Daoy (cell line): ENCODE measurements at places on chromosomes 12 and 14. TPM values are rescaled to one million over a fixed set of nuclear protein-coding genes. Genes with fewer than 3 reads are reported as not detected.

NRL gene
- total RNA-seq: 3.1 and 5.9 TPM in 2 replicates

IFNG-AS1 gene
- not detected in 2 replicates for total RNA-seq

GRCh38 chr14:54085841-54086240 lies 129.2 kb upstream of the BMP4 start:
- no peak for DNase-seq

GRCh38 chr12:122197612-122197966 lies 5.9 kb upstream of the B3GNT4 start:
- DNase-seq: no peak

- peak; percentile 46 for DNase-seq
Observed at GRCh38 chr14:87888136-87888999, 104.6 kb downstream of the GALC start.

DNA sequence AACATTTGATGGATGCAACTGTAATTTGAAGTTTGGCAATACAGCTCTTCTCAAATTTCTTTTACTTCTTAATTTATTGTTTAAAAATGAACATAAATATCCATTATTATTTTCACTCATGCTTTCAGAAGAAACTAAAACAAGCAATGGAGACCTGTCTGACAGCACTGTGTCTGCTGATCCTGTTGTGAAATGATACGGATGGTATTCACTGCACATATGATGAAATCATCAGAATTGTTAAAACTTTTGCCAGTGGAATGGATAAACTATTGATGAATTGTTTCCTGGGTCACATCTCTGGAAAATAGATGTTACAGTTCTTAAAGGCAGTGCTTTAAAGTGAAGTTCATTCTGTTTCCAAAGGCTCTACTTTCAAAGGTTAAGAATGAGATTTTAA lies 59.2 kb downstream of the WASHC4 start:
- no peak for DNase-seq
